ENCODE measurements at places on chromosomes 7 and 10.

- DNase-seq = no peak
These were observed 62.0 kb upstream of the SEMA3A start for GRCh38 chr7:84256571-84256971.

- no peak for DNase-seq
These were observed 37.6 kb downstream of the MICU1 start for GRCh38 chr10:72588266-72588665.

- no peak for DNase-seq
These were observed 40.9 kb downstream of the GBF1 start for GRCh38 chr10:102286216-102286615.

GRCh38 chr10:118853916-118854315 lies 99.1 kb upstream of the CACUL1 start:
- no peak for DNase-seq

GRCh38 chr7:101278461-101279292 lies 33.8 kb upstream of the FIS1 start:
- DNase-seq = no peak

DNA sequence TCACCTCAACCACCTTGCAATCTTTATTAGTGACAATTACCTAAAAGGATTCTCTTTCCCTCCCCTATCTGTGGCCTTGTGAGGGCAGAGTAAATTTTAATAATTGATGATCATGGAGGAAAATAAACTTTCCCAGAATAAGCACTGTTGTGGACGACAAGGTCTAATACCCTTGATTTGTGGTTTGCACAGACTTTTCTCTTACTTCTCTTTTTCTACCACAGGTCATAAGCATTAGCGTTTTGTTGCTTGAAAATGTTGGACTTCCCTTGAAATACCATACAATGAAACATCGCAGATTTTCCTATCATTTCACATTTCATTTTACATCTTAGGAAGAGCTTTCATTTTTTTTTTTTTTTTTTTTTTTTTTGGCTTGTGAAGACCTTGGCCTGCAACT lies 188.1 kb upstream of the TMEM72 start:
- DNase-seq = no peak

DNA sequence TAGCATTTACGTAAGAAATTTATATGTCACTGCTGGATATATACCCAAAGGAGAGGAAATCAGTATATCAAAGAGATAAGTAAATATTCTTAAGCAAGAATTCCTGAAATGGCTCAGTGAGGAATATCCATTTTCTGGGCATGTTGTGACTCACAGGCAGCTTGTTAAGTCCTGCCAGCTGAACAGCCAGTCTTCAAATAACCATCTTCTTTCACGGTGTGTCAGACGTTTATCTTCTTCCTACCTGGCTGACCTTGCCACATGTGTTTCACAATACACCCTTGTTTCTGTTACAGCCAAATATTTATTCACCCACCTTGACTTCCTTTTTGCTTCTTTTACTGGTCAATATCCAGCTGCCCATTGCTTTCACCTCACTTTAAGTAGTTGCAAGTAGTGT lies 648.1 kb downstream of the ANKRD7 start:
- no peak for DNase-seq

GRCh38 chr10:77401683-77402082 lies 235.9 kb downstream of the KCNMA1 start:
- no peak for DNase-seq

DNA sequence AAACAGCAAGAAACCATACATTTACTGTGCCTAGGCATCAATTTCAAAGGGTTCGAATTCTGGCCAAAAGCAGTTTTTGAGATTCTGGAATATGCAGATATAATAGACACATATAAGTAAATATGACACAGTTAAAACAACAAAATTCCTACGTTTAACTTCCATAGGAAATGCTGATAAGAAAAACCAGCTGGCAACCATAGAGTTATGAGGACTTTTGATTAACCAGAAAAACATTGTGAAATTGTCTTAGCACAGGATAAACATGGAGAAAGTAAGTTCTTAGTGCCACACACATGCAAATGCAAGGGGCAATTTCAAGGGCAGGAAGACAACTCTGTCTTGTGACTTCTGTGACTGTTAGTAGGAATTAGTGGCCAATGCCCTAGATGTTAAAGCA lies 702.1 kb downstream of the TNS3 start:
- no peak for DNase-seq

DNA sequence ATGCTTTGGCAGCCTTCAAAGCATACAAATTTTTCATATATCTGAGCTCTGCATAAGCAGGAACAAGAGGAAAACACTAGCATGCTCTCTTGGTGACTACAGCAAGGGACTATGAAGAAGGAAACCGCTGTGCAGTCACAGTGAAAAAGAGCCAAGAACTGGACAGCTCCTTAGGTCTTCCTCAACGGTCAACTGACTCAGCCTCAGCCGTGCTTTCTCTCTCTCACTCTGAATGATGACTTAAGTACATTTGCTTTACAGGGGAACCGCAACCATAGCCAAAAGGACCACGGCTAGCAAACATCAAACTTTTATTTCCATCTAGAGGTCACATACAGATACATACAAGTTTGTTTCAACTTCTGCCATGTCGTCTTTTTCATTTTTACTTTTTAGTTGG lies 69.9 kb downstream of the HYCC1 start:
- no peak for DNase-seq
